Epithelial cell of esophagus (primary cell): ENCODE measurements at places on chromosomes 11 and 22.

DNA sequence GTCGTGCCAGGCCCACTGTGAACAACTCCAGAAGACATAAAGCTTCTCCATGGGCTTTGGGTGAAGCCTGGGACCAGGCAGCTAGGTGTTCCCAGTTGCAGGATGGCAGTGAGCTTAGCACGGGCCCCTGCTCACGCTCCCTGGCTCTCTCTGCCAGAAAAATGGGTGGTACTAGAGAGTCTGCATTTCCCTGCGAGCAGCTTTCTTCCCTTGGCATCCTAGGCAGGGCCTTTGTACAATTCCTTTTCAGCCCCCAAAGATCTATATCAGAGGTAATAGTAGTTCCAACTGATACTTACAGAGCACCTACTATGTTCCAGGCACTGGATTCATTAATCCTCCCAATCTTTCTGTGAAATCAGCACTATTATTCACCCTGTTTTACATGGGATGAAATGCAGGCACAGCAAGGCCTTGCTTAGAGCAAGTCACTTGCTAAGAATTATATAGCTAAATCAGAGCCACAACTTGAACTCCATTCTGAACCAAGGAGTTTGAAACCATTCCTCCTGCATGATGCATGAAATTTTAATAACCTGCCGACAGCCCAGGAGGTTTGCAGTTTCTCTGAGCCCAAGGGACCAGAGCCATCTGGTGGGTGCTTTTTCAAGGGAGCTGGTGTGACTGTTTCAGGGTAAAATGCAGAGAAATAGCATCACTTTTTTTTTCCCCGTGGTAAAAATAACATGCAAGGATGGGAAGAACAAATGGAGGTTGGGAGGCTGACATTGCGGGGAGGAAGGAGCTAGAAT lies 22.7 kb downstream of the NAV2 start:
- no peak for DNase-seq

GRCh38 chr11:84747871-84748270 lies 879.3 kb downstream of the DLG2 start:
- DNase-seq: no peak

- peak; percentile 84 for DNase-seq
Observed at GRCh38 chr11:75536786-75537641, 11.3 kb upstream of the GDPD5 start.

DNA sequence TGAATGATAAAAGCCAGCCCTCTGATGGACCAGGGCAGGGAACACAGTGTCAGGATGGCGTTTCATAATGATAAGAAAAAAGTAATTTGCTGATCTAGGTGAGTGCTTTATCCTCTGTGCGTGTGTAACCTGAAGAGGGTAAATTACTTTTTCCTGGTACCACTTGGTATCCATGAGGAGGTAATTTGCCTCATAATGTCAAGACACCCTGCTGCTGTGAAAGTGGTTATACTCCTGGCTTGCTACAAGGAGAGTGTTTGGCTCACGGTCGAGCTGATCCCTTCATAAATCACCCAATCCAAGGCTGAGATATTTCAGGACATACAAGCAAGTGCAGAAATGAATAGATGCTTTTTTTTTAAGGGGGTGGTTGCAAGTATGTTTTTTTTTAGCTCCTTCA lies 207.2 kb upstream of the PGR start:
- no peak for DNase-seq

DNA sequence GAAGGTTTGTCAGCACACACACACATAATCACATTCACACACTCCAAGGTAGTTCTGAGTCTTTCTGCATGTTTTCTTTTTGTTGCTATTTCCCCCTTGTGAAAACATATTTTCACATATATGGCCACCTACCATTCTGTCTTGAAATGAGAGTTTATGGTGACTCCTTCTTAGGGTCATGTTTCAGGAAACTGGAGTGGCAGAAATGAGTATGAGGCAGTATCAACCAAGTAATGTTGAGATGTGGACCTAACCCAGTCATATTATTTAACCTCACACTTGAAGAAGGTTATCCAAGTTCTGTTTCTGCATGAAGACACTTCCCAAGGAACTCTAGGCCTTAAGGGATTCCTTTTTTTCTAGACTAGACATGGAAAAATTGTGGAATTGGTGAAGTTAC lies 481.4 kb downstream of the ETS1 start:
- no peak for DNase-seq

DNA sequence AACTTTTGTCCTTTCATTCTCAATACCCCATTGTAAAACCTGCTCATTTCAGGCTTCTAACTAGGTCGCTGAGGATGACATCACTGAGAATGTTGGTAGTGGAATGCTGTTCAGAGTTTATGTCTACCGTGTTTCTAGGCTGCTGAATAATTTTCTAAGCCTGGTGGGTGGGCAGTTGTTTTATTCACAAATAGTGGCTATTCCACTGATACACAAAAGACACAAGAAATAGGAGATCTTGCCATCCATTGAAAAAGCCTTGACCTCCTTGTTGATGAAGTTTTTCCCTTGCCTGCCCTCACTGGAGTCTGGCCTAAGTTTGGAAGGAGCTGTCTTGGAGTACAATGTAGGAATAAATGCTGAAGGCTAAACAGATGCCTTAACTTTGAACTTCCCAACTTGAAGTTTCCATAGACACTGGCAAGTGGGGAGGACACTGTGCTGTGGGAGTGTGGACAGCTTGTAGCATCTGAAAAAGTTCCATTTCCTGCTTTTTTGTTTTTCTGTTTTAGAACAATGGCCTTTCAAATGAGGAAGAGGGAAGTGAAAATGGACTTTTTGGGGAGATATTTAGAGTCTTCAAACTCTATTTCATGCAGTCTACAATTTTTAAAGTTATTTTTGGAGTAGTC lies 59.2 kb downstream of the TRIM44 start:
- DNase-seq: no peak
